Activated T-helper 1 cell treated with anti-CD3 and anti-CD28 coated beads, Interleukin-2, amount 50 U/mL, for 16 hours (primary cell): ENCODE measurements at places on chromosomes 1 and 21.

DNA sequence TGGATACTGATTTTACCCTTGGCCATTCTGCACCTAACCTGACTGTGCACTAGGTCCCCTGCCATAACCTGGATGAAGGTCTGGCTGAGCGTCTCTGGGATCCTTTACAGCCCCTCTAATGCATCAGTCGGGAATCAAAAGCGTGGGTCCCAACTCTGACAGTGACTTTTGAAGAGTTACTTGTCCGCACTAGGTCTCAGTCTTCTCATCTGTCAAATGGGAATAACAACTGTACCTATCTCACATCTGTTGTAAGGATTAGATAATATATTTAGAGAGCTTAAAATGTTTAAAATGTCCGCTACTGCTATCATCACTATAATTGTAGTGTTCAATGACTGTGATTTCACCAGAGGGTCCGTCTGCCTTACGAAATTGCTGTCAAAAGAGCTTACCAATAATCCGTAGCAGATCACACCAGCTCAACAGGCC lies 746 bp downstream of the TADA1 start:
- DNase-seq, result no peak

DNA sequence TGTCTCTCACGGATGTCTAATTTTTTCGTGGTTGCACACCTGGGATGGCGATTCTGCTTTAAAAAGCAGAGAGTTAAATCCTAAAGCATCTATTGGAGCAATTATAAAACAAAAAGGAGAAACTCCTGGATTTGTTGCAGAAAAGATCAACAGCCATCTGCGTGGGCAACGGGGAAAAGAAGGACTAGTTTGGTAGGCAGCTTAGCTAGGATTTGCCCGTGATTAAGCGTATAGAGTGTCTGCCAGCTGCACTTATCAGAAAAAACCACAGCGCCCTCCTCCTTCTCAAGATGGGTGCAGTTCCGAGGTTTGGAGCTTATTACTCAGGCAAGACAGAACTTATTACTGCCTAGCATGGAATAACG lies 526 bp upstream of the SLC25A24 start:
- no peak for DNase-seq

GRCh38 chr1:215718575-215719287 lies 151.6 kb downstream of the KCTD3 start:
- no peak for DNase-seq

DNA sequence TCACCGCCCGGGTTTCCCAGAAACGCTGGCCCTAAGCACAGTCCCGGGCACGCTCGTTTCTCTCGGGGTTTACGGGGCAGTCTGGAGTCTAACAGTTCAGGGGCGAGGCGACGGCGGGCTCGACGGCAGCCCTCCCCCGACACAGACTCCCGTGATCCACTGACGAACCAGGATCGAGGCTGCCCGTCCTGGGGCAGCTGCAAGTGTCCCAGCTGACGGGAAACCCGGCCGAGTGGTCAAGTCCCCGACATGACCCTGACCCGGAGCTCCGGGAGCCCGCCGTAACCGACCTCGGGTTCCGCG lies 494 bp downstream of the UBE2J2 start:
- DNase-seq, result no peak

- DNase-seq, result no peak
These were observed 43.7 kb downstream of the BACH1 start for GRCh38 chr21:29342363-29342957.

GRCh38 chr1:5803851-5804250 lies 188.4 kb downstream of the NPHP4 start:
- DNase-seq, result no peak

GRCh38 chr1:235240960-235241359 lies 79.9 kb upstream of the RBM34 start:
- DNase-seq, result no peak

GRCh38 chr1:30906631-30907441 lies 1.7 kb downstream of the SDC3 start:
- no peak for DNase-seq

- no peak for DNase-seq
These were observed 61.7 kb downstream of the GPR137B start for GRCh38 chr1:236204039-236204438.

DNA sequence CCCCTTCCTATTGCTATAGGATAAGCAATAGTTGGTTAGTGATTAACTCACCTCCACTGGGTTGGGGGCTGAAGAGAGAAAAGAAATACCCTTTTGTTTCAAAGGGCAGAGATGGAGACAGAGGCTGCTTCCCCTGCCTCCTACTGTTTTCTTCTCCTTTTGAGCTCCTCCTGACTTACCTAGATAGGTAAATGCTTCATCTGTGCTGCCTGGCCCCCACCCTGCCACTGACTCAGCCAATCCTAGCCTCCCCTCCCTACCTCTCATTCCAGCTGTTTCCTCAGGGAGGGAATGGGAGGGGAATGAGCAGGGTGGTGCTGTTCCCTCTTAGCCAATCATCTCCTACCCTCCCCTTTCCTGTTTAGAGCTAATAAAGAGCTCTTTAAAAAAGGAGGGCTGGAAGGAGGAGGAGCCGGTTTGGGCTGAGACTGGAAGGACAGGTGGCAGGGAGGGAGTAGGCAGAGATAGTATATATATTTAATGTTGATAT lies at the start of gene C1orf116:
C1orf116 (minus strand) TSS at position 229 of the 490 bp plus-strand sequence. CDS start 5,158 bp downstream, outside the sequence.
- no peak for DNase-seq

DNA sequence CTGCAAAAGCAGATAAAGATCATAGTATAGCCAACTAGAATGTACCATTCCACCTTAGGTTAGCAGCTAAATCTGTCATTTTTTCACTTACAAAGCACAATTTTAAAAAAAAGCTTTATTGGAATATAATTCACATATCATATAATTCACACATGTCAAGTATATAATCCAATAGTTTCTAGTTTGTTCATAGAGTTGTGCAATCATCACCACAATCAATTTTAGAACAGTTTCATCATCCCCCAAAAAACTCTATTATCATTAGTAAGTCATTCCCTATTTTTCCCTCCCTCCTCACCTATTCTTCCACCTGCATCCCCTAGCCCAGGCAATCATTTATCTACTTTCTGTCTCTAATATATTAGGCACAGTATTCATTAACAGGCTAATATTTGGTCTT lies 32.0 kb upstream of the INSL5 start:
- no peak for DNase-seq

- DNase-seq, result no peak
These were observed 10.7 kb downstream of the MR1 start for GRCh38 chr1:181044449-181044966.

- DNase-seq, result no peak
These were observed 646.6 kb upstream of the USP24 start for GRCh38 chr1:55861676-55862340.

- DNase-seq, result no peak
These were observed 34.0 kb upstream of the ADGRL4 start for GRCh38 chr1:79040424-79041082.

- no peak for DNase-seq
These were observed 7.6 kb downstream of the CLSTN1 start for GRCh38 chr1:9816199-9816598.

DNA sequence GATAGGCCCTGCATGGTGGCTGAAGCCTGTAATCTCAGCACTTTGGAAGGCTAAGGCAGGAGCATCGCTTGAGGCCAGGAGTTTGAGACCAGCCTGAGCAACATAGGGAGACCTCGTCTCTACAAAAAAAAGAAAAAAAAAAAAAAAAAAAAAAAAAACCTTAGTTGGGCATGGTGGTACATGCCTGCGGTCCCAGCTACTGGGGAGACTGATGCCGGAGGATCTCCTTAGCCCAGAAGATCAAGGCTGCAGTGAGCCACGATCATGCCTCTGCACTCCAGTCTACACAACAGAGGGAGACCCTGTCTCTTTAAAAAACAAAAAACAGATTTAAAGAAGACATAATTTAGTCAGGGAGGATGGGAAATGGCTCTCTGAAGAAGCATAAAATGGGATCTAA lies 3.8 kb downstream of the LIN9 start:
- DNase-seq, result no peak

DNA sequence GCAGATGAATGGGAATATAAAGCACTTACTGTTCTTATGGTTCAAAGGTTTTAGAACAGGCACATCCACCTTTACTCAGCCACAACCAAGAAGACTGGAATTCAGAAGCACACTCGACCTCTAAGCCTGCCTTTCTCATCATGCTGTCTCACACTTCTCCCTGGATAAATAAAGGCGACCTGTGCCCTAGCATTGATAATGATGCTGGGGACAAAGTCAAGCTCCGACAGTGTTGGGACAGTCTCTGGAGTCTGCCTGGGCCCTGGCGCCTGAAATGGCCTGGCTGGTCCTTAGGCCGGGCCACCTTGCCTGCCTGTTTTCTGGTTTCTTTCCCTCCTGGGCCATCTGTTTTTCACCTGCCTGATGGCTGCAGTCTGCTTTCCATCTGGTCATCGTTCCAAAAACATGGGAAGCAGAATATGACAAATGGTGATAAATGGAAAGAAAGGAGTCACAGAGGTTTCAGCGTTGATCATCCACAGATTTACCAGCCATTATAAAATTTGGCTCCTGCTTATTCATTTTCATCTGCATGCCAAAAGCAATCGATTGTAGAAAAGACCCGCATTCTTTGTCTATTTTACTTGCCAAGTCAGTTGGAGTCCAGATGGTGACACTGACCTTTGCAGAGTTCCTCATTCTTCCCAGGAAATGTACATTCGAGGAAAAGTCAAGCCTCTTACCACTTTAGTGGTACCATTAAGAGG lies 91.2 kb upstream of the KCNJ15 start:
- DNase-seq, result no peak

DNA sequence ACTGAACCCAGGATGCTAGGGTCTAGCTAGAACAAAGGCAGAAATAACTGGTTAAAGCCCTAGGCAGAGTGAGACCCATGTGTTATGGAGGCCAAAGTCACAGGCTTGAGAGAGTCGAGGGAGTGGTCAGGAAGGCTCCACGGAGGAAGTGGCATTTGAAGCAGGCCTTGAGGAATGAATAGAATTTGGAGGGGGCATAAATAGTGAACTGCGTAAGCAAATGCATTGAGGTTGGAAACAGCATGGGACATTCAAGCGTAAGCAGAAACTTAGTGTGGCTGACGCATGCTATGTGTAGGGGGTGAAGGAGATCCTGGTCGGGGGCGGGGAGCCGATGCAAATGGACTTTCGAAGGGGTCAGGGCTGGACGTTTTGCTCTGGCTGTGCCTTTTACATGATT lies 11.5 kb downstream of the AZIN2 start:
- DNase-seq, result no peak

- no peak for DNase-seq
These were observed 21.1 kb upstream of the OR10J5 start for GRCh38 chr1:159556931-159557369.

DNA sequence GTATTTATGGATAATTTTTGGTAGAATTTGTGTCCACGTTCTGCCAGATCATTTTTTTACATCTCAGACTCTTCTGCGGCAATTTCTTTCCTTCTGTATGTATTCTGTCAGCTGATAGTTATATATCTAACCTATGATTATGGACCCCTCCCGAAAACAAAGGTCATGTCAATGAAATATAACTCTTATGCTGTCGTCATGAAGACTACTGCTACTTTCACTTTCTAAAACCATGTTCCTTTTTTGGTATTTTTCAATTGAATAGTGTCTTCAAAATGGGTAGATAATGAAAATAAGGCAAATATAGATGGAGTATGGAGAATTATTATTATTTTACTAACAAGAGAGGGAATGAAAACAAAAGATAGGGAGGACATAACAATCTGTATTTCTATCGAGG lies 3.2 kb downstream of the ANGPTL1 start:
- DNase-seq, result no peak

DNA sequence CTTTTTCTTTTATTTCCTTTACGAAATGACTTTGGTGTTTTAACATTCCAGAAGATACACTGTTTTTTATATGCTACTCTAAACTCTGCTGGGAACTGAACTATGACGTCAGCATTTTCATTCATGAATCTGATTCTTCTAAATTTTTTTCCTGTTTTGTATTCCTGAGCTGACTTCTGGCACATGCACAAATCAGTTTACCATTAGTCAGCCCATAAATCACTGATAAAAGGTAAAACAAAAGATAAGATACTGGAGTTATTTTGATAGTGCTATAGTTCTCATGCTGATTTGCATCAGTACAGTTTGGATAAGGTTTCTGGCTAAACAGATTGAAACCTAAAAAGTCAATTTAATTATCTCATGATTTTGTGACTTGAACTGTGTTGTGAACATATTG lies 10.4 kb downstream of the CAMTA1 start:
- no peak for DNase-seq

GRCh38 chr1:227170361-227171166 lies 147.7 kb downstream of the CDC42BPA start:
- DNase-seq, result no peak

- DNase-seq, result no peak
These were observed 104.2 kb downstream of the WDR4 start for GRCh38 chr21:42775123-42775522.

DNA sequence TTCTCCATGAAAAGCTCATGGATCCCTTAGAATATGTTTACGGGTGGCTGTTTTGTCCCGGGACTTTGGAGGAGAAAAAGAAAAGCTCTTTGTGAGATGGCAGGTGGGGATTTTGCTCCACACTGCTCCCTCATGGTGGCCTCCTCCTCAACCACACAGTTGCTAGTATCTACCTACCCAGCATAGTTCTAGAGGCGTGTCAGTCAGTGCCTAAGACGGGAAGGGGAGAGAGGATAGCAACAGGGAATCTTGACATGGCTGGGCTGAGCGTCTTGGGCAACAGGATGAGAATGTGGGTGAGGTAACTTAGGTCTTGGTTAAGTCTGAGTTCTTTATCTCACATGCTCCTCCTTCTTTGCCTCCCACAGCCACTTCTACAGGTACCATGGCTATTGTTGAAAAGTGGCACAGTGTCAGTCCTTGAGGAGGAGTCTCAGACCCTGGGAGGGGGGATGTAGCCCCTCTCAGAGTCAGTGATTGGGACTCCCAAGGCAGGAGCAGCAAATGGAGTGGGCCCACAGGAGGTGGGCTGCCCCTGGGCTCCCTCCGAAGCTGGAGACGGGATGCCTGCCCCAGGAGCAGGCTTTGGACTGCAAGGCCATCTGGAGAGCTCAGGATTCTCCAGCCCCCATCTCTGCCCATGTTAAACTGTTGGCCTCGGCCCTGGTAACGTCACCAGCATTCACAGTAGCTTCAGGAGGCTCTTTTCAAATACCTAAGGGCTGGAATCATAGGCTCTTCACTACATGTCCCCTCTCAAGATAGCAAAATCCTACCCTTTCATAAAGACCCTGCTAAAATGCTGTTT lies 75.4 kb downstream of the TENT5C start:
- no peak for DNase-seq

GRCh38 chr21:26747216-26747615 lies 98.0 kb downstream of the ADAMTS1 start:
- no peak for DNase-seq

DNA sequence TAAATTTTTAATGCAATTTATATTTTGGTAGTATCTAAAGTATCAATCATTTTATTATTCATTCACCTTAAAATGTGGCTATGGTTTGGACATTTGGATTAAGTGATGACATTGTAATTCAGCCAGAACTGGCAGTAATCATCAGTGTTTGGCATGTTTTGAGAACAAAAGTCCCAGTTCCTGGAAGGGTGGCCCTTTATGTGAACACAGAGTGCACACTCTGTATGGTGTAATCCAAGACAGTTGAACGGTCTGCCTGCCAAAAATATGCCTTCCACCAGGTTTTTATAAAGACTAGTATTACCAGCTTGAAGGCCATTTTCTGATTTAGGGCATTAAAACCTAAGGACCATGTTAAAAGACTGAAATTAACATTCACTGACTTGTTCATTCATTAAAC lies 448.7 kb downstream of the LTN1 start:
- no peak for DNase-seq

- no peak for DNase-seq
These were observed 83.4 kb downstream of the DMRTB1 start for GRCh38 chr1:53542551-53542950.
